ENCODE measurements at places on chromosomes 6 and 20. TPM values are rescaled to one million over a fixed set of nuclear protein-coding genes. Genes with fewer than 3 reads are reported as not detected.

The C6orf89 gene
- 31.6 TPM for total RNA-seq

The BANF2 gene
- total RNA-seq: not detected

The PNISR gene
- total RNA-seq: 162 TPM

The LY6G6C gene
- not detected for total RNA-seq

The C20orf141 gene
- not detected for total RNA-seq

The HLA-DRB5 gene
- 1.6 TPM for total RNA-seq

The TGIF2 gene
- total RNA-seq: 33.7 TPM

DNA sequence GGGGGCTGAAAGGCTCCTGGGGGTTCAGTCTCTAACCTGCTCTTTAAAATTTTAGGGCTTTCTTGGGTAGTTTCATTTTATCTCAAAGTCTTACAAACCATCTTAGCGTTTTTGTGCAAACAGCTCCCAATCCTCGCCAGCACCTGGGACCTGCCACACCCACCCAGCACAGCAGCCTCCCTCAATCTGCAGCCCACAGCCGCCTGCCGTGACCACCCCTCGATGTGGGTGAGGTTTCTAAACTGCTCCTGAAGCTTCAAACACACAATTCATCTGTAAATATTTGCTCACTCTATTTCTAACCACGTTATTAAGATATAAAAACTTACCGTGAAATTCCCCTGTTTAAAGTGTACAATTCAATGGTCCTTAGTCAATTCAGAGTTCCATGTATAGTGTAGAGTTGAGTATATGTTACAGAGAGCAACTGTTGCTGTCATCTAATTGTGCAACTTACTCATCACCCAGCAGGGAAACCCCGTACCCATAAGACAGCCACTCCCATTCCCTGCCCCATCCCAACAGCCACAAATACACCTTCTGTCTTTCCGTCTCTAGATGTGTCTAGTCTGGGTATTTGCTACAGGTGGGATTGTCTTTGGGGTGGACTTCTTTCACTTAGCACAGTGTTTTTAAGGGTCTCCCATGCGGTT is 381.0 kb downstream of the TAF4 start:
- DNase-seq: no peak

DNA sequence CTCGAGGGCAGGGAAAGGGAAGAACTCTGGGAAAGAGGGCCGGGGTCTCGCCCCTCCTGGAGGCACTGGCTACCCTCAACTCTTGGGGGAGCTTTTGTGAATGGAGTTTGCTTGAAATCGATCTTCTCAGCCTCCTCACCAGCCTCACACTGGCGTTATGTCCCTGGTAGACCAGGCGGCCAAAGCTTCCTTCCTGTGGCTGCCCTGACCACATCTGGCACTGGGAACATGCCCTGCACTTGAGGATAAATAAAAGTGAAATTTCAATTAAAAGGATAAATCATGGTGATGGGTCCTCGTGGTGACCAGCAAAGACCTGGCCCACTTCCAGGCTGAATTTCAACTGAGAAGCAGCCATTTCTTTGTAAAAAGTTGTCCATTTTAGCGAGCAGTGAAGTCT is 234.7 kb downstream of the TAF4 start:
- no peak for DNase-seq

GRCh38 chr6:35647400-35647799 is 41.3 kb downstream of the FKBP5 start:
- DNase-seq: no peak

- no peak for DNase-seq
Observed at GRCh38 chr6:146827216-146827928, 228.6 kb downstream of the ADGB start.

DNA sequence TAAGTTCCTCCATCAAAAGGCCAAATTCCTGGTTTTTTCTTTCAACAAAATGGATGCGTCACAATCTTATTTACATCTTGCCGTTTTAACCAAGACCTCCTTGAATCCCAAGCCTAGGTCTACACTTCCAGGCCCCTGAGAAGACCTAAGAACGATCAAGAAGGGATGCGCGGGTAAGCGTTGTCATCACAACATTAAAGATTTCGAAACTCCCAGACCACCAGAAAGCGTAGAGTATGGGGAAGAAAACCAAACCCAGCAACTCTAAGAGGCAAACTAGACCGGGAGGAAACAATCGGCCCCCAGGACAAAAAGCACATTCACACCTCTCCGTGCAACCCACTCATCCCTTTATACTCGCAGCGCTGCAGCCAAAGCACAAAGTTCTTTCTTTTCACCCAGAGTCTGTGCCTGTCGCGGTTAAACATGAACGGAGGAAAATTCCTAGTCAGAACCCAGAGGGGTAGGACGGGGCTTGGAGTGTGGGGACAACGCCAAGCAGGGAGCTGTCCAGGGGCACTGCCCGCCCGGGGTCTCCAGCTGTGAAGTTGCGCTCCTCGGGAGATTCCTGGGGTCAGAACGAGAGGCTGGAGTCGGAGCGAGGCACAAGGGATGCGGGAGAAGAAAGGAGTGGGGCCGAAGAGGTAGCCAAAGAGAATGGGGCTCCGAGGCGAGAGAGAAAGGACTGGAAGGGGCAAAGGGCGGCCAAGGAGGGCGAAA is 725 bp downstream of the OSER1 start:
- no peak for DNase-seq

DNA sequence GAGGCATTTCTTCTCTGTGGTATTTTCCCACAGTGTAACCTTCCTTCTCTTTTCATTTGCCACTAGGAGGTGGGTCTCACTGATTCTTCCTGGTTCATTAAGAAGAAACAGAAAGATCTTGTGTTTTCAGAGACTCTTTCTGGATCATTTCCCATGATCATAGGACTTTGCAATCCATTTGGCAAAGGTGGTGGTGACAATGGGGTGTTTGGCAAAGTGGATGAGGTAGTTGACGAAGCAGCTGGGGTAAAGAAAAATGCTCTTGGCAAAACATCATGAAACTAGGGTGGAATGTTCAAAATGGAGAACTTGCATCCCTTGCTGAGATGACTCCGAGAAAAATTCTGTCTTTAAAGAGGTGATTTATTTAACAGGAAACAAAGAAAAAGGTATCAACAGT is 50.6 kb downstream of the TRAF3IP2 start:
- no peak for DNase-seq

DNA sequence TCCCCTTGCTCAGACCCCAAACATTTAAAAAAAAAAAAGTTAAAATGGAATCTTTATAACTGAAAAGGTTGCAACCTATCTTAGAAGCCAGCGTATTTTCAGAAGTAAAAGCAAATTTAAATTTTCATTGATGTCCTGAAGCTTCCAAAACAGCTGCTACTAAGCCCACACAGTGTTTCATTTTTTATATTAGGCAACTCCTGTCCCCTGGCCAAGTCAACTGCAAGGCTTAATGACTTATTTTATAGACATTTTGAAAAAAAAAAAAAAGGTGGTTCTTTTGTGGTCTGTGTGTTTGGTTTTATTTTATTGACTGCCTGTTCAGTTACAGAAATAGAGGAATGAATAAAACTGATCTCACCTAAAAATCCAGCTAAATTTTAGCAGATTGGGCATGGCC is 13.0 kb downstream of the CFAP61 start:
- DNase-seq: no peak

DNA sequence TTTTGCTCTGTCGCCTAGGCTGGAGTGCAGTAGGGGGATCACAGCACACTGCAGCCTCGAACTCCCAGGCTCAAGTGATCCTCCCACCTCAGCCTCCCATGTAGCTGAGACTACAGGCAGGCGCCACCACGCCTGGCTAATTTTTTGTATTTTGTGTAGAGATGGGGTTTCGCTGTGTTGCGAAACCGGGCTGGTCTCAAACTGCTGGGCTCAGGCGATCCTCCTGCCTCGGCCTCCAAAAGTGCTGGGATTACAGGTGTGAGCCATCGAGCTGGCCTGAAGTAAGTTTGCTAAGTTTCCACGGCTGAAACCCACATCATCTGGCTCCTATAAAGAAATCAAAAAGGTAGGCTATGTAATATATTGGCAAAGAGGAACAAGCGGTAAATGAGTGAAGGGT is 1.4 kb upstream of the MYLIP start:
- no peak for DNase-seq

DNA sequence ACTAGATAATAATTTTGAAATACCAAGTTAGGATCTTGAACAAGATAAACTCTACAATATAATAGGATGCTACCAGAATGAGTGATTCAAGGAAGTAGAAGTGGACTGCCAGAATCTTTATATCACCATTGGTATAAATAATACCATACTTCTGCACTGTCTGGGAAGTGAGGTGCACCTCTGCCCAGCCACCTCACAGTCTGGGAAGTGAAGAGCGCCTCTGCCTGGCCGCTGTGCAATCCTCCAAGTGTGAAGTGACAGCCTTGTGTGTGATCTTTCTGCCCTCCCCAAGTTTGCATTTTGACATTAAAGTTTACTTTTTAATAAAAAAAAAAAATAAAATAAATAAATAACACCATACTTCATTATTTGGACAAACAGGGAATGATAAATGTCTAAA is 18.8 kb downstream of the LATS1 start:
- no peak for DNase-seq

- DNase-seq: no peak
Observed at GRCh38 chr20:9409981-9410380, 104.4 kb upstream of the LAMP5 start.

DNA sequence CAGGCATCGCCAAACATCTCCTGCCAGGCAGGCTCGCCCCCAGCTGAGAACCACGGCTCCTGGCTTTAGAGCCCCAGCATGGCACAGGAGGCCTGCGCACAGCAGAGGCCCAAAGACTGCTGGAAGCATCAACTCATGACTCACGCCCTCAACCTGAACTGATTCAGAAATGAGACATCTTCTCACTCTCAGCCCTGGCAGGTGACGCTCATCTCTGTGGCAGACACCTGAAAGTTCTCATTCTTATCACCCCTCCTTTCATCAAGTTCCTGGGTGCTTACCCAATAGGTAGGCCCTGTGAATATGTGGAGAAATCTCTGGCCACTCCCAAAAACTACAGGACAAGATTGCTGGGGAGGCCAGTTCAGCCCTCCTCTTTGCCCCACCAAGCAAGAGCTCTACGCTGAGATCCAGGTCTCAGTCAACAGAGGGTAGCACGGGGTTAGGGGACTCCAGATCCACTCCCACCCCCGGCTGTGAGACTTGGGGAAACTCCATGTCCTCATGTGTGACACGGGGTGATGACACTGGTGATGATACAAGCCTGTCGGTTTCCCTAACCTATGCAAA is 11.3 kb downstream of the NFATC2 start:
- DNase-seq: peak; percentile 73

DNA sequence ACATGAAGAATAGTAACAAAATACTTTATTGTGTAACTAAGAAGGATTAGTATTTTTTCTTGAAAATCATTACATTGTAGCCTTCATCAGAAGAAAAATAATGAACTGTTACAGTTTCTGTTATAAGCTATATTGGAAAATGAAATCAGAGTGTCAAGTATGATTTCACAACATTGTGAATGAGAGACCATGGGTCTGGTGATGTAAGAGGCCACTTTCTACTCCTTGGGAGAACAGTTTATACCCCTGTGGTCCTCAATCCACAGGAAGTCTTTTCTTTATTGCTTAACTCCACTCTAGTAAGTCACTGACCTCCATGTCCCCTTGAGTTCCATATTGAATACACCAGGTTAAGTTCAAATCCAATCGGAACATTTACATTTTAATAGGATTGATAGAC is 218.7 kb upstream of the FERMT1 start:
- no peak for DNase-seq

GRCh38 chr6:13163161-13163944 is 165.0 kb downstream of the TBC1D7 start:
- DNase-seq: no peak

GRCh38 chr20:51339721-51340450 is 202.6 kb downstream of the NFATC2 start:
- DNase-seq: no peak

- DNase-seq: no peak
Observed at GRCh38 chr6:56549014-56549413, 93.7 kb downstream of the DST start.

GRCh38 chr6:96865055-96865405 is 27.8 kb upstream of the GPR63 start:
- DNase-seq: no peak

GRCh38 chr6:69825904-69826303 is 29.1 kb upstream of the LMBRD1 start:
- DNase-seq: no peak

DNA sequence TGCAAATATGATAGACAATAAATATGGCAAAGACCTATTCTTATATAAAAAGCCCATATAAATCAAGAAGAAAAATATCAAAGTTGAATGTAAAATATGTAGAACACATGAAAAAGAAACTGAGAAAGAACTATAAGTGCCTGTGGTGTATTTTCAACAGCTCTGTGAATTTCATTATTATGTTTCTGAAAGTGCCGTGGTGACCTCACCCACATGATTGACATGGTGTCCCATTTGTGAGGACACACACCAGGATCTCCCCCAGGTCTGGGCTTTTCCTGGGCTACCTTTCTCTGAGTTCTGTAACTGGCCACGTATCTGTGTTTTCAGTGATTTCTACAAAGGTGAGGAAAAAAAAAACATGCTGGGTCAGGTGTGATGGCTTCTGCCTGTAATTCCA is 86.7 kb downstream of the BMP6 start:
- DNase-seq: no peak

- no peak for DNase-seq
Observed at GRCh38 chr6:121523628-121524027, 88.2 kb downstream of the GJA1 start.

- DNase-seq: no peak
Observed at GRCh38 chr20:64055893-64056638, 6.6 kb upstream of the SOX18 start.

- no peak for DNase-seq
Observed at GRCh38 chr20:11032611-11033010, 358.8 kb upstream of the JAG1 start.

DNA sequence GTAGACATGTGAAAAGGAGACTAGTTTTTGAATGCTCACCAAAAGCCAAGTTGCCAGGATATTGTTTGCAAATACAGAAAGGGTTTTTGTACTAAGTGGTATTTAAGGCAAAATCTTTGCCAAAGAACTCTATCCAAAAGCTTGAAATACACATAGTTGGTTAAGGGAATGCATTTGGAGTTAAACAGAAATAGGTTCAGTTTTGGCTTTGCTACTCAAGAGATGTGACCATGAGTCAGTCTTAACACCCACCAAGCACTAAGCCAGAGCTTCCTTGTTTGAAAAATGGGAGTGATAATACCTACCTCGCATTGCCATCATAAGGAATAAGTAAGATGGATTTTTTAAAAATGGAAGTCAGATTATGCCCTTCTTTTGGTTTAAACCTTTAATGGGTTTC is 191.7 kb upstream of the LAMP5 start:
- no peak for DNase-seq

GRCh38 chr6:147194652-147195411 is 9.4 kb upstream of the STXBP5 start:
- DNase-seq: no peak

DNA sequence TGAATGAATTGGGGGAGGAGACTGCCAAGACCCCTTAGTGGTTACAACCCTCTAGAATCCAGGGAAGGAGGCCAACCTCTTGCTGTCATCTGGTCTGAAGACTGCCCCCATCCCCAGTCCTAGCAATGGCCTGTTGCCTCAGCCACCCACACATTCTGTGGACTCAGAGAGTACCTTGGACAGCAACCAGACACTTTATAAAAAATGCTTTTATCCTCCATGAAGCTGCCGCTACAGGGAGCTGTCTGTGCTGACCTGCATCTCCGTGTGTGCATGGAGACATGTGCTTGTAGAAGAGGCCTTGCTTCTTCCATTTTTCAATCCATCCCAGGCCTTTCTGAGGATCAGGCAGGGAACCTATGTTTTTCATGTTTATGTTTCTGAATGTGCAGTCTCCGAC is 15.2 kb downstream of the CDH22 start:
- DNase-seq: no peak

Measured in activated naive CD4-positive, alpha-beta T cell treated with anti-CD3 and anti-CD28 coated beads, Interleukin-2, amount 50 U/mL, for 72 hours (primary cell).